Hindlimb muscle (tissue), 1 donor: ENCODE measurements at places on chromosomes 2 and 18. TPM values are rescaled to one million over a fixed set of nuclear protein-coding genes. Genes with fewer than 3 reads are reported as not detected.

- DNase-seq = no peak
Measured at GRCh38 chr2:7205151-7205830, 288.1 kb downstream of the RNF144A start.

DNA sequence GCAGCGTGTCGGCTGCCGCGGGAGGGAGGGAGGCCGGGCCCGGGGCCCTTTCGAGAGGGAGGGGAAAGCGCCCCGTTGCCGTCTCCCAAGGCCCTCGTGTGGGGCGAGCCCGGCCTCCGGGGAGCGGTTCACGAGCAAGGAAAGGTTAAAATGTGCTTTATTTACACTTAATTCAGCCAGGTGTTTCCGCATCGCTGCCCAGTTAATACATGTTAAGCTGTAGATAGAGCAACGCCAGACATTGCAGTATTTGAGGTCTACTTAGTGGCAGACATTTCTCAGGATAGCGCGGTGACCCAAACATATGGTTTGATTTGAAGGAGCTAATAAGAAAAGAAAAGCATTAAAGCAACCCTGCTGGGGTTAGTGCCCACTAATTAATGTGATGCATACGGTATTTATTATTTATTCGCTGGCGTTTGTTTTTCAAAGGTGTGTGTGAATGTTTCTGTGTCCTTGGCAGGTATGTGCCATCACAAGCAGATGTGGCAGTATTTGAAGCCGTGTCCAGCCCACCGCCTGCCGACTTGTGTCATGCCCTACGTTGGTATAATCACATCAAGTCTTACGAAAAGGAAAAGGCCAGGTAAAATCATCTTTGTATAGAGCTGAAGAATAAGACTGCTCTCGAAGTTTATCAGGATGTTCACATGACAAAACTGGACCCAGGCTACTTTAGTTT is 571 bp downstream of the EEF1B2 start:
- peak; percentile 34 for DNase-seq

Gene IGFBP5
- 548 TPM for polyA plus RNA-seq

GRCh38 chr2:199850718-199851500 is at the start of gene FTCDNL1:
FTCDNL1 (minus strand) TSS chr2:199851192; CDS start chr2:199848962, 2,230 bp downstream.
- peak; percentile 80 for DNase-seq

- peak; percentile 83 for DNase-seq
Measured at GRCh38 chr2:118221536-118222272, 133.4 kb downstream of the INSIG2 start.

Gene ABCG8
- 0.10 TPM for polyA plus RNA-seq

- DNase-seq = no peak
Measured at GRCh38 chr2:224392545-224392944, 9.4 kb downstream of the FAM124B start.
